ENCODE measurements at places on chromosomes 2 and 18. TPM values are rescaled to one million over a fixed set of nuclear protein-coding genes. Genes with fewer than 3 reads are reported as not detected.

Gene UGT1A3
- total RNA-seq: not detected

Gene CCDC85A
- total RNA-seq: 2.3 TPM

Gene OR6B2
- total RNA-seq: not detected

DNA sequence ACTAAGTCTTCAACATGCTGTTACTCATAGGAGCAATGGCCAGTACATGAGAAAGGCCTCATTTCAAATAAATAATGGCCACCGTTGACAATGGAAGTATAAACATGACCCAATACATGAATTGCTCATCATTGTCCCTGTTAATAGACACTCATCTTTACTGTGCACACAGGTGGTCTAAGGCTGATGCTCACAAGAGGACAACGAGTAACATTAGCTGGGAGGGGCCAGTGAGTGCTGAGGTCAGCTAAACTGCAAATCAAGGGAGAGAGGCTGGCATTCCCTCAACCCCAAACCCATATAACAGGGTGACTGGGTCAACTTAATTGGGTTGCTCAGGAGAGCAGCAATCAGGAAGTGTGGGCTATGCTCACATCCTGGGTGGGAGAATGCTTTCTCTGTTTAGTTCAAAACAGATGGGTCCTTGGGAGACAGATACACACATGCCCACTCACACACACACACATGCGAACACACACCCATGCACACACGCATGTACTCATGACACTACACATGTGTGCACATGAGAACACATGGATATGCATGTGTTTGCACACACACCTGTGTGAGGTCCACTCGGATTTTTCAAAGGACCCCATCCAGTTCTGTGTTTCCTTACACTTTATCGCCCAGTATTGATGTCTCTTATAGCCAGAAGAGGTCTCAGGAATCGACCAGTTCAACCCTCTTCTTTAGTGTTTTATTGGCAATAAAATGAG, 172.0 kb downstream of the INHBB start:
- DNase-seq: no peak

DNA sequence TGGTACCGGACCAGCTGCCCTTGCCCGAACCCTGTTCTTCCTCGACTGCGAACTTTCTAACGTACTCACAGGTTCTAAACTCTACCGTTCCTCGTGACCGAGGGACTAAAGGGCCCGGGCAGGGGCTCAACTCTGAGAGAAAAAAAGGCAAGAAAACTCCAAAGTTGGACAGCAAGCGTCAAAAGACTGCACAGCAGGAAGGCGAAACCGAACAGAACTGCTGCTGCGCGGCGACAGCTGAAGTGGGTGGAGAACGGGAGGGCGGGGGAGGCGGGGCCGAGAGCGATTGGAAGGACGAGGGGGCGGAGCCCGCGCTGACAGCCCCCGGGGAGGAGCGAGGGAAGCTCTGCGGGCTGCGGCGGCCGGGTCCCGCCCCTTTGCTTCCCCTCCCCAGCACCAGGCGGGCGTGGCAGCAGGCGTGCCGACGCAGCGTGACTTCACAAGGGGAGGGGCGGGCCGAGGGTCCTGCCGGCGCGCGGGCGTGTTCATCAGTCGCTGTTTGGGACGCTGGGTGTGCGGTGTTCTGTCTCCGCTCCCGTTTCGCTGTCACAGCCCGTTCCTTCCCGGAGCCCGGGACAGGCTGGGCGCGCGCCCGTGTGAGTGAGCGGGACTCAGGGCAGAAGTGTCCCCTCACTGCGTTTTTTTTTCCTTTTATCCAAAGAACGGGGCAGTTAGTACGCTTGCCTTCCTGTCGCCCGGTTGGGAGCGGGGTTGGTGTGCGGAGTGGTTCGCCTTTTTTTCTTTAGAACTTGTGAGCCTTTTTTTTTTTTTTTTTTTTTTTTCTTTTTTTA, at the start of gene NABP1:
Gene NABP1 (plus strand): TSS at position 491 of the 791 bp plus-strand sequence. CDS start 479 bp downstream, outside the sequence.
- DNase-seq: peak; percentile 100

DNA sequence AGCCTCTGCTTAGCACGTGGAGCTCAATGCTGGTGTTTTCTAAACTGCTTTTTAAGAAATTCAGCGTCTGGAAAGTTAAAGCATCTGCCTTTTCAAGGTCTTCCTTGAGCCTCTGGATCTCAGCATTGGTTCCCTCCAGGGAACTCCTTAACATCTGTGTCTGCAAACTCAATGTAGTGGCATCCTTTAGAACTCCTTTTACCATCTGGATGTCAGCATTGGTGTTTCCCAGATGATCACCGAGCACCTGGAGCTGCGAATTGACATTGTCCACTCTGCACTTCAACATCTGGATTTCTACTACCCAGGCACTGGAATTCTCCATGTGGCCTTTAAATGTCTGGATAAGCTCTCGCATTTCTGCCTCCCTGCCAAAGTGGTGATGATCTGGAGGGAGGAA, 3.7 kb downstream of the CLEC4F start:
- DNase-seq: no peak

- DNase-seq: no peak
Observed at GRCh38 chr2:144237830-144238627, 281.9 kb downstream of the ZEB2 start.
